ENCODE measurements at places on chromosomes 12 and 14.

DNA sequence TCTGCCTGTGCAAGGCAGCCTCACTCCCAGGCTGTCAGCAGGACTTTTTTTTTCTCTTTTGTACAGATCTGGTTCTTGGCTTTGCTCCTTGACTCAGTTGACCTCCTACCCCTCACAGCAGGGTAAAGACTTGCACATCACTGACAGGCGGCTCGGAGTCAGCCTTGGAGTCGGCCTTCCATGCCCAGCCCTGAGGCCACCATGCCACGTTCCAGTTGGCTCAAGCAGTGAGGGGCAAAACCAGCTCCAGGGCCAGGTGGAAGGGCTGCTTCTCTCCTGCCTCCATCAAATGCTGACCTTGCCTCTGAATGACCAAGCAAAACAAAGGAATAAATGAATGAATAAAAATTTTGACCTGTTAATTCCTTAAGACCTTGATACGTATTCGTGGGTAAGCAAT lies 27.6 kb downstream of the JAG2 start:
- no peak for DNase-seq

GRCh38 chr12:48818831-48819590 lies 715 bp downstream of the CACNB3 start:
- no peak for DNase-seq

GRCh38 chr12:106724934-106725333 lies 49.5 kb upstream of the RIC8B start:
- DNase-seq, result no peak

GRCh38 chr14:99181241-99181640 lies 90.8 kb downstream of the BCL11B start:
- no peak for DNase-seq

DNA sequence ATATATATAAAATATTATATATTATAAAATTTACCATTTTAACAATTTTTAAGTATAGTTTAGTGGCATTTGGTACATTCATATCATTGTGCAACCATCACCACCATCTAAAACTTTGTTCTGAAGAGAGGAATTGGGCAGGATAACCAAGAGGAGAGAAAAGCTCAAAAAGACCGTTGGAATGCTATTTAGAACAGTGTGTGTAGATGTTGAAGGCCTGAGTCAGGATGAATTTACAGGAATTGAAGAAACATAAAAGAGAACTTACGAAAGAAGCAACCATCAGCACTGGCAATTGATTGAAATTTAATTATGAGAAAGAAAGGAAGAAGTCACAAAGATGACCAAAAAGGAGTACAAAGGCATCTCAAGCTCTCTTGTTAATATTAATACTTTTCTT lies 196.9 kb upstream of the PWP1 start:
- no peak for DNase-seq

- no peak for DNase-seq
Observed at GRCh38 chr12:92294676-92295440, 149.2 kb upstream of the BTG1 start.

DNA sequence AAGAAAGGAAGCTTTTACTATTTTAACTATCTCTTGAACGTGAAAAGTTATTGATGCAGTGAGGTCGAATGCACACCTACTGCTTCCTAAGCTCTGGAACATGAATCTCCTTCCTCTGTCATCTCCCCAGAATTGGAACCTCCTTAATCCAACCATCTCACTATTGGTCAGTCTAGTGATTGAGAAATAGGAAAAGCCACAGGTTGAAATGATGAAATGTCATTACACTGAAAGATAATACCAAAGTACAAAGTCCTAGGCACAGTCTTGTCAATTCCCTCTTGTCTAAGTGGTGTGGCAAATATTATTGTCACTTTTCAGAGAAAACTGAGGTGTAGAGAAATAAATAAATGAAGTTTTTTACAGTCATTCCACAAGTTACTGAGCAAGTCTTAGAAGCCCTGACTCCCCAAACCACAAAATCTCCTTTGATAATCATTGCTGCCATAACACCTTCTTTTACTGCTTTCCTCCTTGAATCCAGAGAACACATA lies 19.5 kb upstream of the HIGD1C start:
- no peak for DNase-seq

DNA sequence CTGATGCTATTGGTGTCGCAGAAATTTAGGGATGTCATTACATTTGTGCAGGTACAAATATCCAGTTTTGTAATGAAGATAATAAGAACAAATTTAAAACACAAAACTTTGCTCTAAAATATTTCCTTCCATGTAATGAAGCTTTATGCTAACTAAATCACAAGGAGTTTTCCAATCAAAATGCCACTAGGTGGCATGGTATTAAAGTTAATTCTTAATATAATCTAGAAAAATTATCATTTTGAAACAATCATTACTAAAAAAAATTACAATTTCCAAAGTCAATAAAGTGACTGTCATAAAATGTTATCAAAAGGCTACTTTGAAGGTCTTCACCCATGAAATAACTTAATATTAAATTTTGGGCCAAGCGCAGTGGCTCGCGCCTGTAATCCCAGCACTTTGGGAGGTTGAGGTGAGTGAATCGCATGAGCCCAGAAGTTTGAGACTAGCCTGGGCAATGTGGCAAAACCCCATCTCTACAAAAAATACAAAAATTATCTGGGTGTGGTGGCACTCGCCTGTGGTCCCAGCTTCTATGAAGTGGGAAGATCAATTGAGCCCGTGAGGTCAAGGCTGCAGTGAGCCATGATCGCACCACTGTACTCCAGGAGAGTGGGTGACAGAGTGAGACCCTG lies 77.4 kb downstream of the KIF21A start:
- DNase-seq, result no peak

DNA sequence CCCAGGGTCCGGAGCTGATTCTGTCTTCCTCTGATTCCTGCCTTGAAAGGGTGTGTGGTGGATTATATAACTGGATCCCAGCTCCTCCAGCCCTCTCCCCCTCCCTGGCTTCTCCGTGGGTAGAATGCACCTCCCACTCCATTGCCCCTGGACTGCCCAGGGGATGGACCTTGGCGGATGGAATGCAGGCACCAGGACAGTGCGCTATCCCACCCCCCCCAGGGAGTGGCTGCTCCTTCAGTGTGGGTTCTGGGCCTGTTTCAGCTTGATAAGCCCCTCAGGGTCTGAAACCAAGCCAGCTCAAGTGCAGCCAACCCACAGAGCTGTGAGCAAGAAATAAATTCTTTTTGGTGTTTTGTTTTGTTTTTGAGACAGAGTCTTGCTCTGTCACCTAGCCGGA lies 112.4 kb upstream of the TMEM132D start:
- no peak for DNase-seq

DNA sequence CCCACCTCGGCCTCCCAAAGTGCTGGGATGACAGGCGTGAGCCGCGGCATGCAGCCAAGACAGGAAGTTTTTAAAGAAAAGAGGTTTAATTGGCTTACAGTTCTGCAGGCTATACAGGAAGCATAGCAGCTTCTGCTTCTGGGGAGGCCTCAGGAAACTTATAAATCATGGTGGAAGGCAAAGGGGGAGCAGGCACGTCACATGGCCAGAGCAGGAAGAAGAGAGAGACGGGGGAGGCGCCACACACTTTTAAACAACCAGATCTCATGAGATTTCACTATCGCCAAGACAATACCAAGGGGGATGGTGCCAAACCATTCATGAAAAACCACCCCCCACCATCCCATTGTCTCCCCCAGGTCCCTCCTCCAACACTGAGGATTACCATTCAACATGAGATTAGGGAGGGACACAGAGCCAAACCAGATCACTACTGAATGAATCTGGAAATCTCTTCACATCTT lies 14.1 kb downstream of the CCDC63 start:
- no peak for DNase-seq

GRCh38 chr14:104254735-104255400 lies 116.5 kb downstream of the KIF26A start:
- DNase-seq, result no peak

- no peak for DNase-seq
Observed at GRCh38 chr12:102633981-102634605, 153.7 kb upstream of the IGF1 start.

DNA sequence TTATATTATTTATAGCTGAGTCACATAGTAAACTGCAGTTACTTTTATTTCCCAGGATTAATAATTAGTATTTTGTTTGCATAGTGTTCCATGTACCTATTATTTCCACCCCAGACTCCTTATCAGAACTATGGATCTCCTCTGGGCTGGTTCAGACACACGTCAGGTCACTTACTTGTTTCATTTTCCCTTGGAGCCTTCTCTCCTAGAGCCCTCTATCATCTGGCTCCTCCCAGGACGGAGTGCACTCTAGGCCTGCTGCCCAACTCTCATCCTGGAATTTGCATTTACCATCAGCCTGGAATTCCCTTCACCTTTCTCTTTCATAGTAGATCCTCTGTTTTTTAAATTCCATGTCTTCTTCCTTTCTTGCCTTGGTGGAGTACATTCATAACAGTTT lies 28.5 kb upstream of the GALNT16 start:
- no peak for DNase-seq

- DNase-seq, result no peak
Observed at GRCh38 chr12:104577581-104577981, 120.8 kb downstream of the CHST11 start.

DNA sequence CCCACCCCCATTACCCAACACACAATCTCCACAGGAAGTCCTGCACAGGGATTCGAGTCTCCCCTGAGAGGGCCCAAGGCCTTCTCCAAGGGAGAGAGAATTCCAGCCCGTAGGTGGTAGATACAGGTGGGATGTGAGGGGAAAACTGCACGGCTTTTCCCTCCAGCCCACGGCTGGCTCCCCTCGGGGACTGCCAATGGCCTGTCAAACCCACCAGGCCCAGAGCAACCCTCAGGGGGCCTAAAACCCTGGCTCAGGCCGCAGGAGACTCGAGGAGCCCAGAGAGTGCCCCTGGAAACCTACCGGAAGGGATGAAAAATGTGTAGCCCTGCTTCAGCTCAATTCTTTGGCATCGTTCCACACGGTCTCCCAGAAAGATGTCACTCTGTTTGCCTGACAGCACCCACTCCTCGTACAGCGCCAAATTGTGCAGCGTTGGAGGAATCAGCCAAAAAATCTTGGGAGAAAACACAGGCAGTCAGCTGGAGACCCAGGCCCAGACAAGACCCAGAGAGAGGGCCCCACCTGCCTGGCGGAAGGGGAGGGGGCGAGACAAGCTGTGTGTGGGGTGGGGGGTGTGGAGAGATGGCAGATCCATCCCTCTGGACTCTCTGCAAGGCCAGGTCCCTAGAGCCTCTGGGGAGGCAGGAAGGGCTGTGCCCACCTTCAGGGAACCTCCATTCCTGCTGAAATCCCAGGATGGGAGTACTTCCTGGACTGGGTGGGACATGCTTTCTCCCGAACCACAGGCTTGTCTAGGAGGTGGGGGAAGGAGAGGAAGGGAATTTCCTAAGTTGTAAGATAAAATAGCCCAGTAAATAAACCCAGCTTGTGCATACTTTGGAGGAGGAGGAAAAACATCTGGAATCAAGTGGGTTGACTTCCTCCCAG lies 48.1 kb downstream of the KDM2B start:
- DNase-seq, result no peak

DNA sequence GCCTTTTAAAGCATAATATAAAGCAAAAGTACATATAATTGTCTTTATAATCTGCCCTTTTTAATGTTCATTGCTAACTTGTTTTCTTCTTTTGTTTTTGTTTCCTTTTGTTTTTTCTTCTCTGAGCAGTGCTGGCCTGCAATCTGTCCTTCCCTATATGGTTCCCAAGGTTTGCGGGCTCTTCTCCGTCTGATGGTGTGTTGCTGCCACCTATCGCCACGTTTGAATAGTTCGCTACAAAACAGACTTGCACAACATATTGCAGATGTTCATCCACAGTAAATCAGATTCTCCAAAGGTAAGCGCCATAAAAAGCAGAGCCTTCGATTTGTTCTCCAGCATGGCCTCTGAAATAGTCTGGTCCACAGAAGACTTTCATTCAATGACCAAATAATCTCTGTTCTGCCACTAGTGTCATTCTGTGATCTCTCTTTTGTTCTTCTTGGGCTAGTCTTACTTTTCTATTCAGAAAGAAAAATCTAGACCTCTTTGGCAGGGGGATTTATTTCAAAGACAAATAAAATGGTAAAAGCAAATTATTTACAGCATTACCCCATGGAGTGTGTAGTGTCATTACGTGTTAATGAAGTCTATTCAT lies 33.5 kb downstream of the C12orf50 start:
- DNase-seq, result no peak

DNA sequence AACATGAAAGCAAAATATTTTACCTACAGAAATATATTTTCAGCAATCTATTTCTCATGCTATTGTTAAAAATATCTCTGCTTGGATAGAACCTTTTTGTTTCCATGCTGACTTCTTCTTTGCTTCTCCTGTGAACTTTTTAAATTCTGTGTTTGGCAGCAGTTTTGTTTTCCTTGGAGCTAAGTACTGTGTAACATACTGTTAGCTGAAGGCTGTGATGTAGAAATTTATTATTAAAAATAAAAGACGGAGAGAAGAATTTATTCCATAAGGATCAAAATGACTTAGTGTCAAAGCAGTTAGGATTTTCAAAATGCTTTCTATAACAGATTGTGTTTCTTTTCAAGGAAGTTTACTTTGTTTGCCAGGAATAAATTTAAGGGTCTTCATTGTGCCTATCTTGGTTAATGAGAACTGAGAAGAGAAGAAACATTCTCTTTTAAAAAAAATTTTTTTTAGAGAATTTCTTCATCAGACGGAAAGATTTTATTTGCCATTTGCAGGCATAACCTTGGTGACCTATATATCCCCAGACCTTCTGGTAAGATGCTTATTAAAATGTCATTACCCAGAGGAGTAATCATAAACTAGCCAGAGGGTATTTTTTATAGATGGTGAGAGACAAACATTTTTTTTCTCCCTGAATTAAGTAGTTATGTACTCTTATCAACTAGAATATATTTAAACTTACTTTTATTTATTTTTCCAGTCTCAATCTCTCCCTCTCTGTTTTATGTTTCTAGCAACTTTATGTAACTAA lies 147.1 kb upstream of the SLCO1C1 start:
- DNase-seq, result no peak

DNA sequence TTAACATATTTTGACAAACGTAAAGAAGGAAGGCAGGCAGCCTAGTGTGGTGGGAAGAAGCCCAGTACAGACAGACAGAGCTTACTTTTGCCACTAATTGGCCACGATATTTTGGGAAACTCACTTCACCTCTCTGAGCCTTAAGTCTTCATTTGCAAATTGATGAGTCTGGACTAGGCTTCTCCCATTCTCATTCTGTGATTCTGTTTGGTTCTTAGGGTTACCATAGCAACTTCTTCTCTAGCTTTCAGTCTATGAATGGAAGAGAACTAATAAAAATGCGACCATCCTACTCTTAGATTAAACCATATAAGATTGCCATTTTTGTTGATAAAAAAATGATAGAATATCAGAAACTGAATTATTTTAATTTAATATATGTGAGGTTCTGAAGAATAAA lies 210.5 kb downstream of the SNAPC1 start:
- DNase-seq, result no peak

DNA sequence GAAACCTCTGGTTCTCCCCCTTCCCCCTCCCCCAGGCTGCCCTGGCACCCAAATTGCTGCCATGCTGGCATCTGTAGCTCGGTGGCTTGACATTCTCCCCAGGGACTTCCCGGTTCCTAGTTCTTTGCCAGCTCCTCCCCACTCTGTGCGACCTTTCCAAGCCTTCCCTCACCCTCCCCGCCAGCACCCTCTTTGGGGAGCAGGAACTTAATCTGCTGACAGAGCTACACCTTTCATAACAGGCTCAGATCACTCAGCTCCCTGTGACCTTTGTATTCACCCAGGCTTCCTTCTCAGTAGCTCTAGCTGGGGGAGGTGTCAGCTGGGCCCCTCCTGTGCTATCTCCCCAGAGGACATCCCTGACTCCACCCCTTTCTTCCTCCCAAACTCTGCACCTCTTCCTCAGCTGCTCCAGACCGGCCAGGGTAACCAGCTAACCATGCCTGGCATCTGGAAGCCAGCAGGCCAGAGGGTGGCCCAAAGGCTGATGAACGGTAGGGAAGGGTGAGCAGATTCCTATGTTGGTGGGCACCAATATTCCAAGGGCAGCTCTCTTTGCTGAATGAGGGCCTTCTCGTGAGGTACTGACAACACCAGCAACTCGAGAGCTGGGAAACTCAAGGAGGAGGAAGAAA lies 1.8 kb upstream of the COX14 start:
- DNase-seq, result no peak
